ENCODE measurements at places on chromosomes 12 and 14.

DNA sequence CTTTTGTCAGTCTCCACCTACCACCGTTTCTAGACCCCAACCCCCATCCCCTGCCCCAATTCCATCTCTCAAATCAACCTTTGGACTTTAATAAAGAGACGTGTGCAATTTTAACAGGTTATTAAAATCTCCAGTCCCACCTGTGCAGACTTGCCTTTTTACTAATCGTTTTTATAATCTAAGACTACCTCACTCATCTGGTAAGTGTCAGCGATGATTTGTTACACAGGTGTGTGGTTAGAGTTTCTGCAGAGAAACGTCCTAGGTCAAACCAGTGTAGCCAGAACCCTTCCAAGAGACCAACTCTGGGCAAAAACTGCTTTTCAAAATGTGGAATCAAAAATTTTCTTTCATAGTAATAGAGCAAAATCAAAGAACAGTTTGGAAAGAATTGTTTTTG, 60.4 kb upstream of the PELI2 start:
- DNase-seq, result no peak

DNA sequence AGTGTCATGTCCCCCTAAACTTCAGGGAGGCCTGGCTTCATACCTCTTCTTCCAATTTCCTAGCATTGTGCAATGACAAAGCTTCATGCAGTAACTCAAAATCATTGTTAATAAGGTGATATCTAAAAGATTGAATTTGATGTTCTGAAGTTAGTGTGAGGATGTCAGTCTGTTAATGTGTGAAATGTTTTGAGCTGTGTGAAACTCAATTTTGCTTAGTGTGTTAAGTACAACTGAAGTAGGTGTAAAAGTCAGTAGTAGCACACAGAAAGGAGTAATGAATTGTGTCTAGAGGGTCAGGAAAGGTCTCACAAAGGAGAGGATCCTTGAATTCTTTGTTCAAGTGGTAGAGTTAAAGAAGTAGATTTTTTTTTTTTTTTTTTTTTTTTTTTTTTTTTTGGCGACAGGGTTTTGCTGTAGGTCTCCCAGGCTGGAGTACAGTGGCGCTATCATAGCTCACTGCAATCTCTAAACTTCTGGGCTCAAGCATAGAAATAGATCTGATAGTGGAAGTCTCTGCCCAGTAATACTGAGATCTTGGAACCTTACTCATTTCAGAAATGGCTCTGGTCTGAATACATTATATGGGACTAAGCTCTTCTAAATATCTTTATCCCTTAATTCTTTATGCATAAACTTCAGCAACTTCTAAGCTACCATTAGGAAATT, 63.9 kb downstream of the FUT8 start:
- DNase-seq, result no peak

- no peak for DNase-seq
Measured at GRCh38 chr12:69595689-69596088, 10.4 kb downstream of the CCT2 start.

DNA sequence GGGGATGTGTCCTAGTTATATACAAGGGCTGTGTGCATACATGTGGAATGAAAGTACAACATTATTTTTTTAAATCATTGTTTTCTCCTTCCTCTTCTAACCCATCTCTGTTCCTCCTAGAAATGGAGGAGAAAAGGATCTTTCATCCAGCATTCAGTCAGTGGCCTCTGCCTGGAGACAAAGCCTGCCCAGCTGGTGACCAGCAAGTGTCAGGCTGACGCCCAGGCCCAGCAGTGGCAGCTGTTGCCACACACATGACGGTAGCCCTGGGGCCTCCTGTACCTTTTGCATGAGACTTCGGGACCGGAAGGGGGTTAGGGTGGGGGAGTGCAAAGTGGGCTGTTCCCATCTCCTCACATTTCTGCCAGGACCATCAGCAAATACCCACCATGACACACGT, 46.2 kb downstream of the ERH start:
- DNase-seq, result no peak

GRCh38 chr12:87518036-87518435, 511.2 kb downstream of the C12orf50 start:
- DNase-seq, result no peak

DNA sequence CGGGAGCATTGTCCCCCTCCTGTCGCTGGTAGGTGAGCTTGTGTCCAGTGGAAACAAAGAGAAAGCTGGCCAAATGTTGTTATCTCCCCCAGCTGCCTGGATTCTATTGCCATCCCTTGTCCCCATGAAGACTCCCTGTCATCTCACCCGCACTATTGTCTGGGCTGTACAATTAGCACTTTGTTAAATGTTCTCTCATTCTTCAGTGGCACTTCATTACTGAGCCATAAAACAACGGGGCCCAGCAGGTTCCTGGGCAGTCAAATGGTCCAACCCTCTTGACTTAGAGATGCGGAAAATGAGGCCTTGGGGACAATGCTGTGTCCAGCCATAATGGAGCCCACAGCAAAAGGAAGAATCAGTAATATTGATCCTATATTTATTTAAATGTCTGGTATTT, 13.2 kb upstream of the COL2A1 start:
- no peak for DNase-seq

DNA sequence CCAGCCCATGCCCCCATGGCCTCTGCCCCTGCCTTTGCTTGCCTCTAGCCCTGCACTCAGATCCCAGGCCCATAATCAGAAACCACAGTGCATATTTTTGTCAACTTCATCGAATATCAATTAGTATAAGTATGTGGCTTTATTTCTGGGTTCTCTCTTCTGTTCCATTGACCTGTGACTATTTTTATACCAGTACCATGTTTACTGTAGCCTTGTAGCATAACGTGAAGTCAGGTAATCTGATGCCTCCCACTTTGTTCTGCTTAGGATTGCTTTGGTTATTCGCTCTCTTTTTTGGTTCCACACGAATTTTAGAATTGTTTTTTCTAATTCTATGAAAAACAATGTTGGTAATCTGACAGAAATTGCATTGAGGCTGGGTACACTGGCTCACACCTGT, 14.9 kb downstream of the EEA1 start:
- DNase-seq, result no peak

GRCh38 chr12:44459569-44459968, 416.5 kb downstream of the NELL2 start:
- no peak for DNase-seq

GRCh38 chr12:72673853-72674252, 401.7 kb downstream of the TRHDE start:
- no peak for DNase-seq

- DNase-seq, result no peak
Measured at GRCh38 chr12:18079541-18080246, 10.3 kb downstream of the RERGL start.

DNA sequence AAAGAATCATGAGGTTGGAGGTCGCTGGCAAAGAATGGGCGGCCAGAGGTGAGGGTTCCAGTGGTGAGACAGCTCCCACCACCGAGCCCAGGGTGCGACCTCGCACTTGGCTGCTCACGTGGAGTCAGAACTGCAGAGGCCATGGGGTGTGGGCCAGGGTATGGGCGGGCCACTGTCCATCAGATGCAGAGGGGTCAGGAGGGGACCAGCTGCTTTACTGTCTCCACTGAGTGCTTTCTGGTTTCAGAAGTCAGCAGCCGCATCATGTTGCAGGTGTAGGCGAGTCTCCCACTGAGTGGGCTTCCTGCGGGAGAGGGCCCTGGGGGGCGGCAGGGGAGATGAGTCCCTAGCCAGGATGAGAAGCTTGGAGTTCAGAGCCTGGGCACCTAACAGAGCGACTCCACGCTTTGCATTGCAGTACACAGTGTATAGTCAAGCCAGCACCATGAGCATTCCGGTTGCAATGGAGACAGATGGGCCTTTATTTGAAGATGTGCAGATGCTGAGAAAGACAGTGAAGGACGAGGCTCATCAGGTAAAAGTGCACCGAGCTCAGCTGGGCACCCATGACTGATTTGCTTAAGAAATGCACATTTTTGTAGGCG, 46.9 kb upstream of the DYNC1H1 start:
- DNase-seq, result no peak

DNA sequence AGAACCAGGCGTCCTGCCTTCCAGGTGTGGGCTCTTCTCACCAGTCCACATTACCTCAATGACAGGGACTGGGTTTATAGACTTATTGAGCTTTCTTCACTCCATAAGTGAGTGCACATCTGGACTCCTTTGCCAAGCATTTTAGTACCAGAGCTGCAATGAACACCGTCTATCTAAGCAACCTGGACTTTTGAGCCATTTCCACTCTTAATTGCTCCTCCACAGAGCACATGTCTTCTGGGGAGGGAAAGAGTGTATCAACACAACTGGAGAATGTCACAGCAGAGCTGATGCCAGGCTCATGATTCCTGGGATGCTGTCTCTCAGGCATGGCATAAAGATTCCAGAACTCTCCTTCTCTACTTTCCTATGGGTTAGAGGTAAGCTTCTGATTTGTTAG, 43.0 kb upstream of the BDKRB2 start:
- DNase-seq, result no peak

DNA sequence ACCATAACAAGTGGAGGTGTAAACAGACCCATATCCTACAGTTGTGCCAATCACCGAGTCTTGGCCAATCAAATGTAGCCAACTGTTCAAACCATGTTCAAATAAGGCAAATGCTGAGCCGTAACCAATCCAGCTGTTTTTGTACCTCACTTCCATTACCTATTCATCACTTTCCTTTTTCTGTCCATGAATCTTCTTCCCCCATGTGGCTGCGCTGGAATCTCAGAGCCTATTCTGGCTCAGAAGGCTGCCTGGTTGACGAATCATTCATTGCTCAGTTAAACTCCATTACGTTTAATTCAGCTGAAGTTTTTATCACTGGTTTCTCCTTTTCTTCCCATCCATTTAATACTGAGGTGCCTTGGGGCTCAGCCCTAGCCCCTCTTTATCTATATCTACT, 71.1 kb downstream of the TBC1D30 start:
- no peak for DNase-seq

GRCh38 chr14:95697764-95698163, 11.5 kb downstream of the TCL1B start:
- no peak for DNase-seq

GRCh38 chr12:104180374-104180773, 35.2 kb upstream of the TXNRD1 start:
- DNase-seq, result no peak

- no peak for DNase-seq
Measured at GRCh38 chr12:121391619-121392324, 8.1 kb upstream of the RNF34 start.

GRCh38 chr12:25518512-25518911, 34.6 kb downstream of the LMNTD1 start:
- peak; percentile 86 for DNase-seq

DNA sequence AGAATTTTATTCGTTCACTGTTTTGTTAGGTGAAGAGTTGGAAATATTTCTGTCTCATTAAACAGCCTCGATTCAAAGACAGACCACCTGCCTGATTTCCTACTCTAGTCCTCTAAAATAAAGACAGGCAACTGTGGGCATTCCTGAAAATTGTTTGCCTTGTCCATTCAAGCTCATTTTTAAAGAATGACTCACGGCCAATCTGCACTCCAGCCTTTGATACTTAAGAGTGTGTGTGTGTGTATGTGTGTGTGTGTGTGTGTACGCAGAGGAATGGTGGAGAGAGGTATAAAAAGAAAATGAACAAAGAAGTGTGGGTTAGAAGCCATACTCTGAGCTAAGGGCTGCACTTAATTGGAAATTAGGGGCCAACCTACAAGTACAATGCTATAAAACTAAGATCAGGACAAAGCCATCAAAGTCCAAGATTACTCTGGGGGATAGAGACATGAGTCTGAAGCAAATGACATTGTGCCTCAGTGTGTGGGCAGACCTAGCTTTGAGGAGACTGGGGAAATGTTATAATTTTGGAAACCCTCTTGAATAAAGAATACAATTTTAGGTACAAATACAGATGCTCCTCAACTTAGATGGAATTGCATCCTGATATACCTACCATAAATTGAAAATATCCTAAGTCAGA, 45.6 kb upstream of the SOCS2 start:
- DNase-seq, result peak; percentile 55

- no peak for DNase-seq
Measured at GRCh38 chr12:92469837-92470236, 233.0 kb upstream of the PLEKHG7 start.

- no peak for DNase-seq
Measured at GRCh38 chr12:53078425-53079225, 565 bp downstream of the SPRYD3 start.

GRCh38 chr14:51967521-51967920, 21.8 kb upstream of the RTRAF start:
- DNase-seq, result no peak

- no peak for DNase-seq
Measured at GRCh38 chr12:60803147-60803546, 1207.3 kb downstream of the SLC16A7 start.

- no peak for DNase-seq
Measured at GRCh38 chr14:99892406-99892805, 99.2 kb downstream of the EML1 start.

DNA sequence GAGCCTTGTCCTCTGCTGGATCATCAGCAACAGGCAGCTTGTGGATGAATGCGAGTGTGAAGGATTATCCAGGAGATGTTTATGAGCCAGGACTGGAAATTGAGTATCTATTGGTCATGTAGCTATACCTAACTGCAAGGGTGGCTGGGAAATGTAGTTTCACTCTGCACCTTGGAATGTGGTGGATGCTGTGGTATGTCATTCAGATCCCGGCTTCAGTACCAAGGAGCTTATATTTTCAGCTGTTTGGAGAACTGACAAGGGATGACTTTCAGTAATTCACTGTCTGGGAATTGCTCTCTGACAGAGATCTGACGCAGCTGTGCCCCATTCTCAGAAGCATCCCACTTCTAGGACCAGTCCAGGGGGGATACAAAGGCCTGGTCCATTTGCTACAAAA, 792.3 kb upstream of the NOVA1 start:
- DNase-seq, result no peak

DNA sequence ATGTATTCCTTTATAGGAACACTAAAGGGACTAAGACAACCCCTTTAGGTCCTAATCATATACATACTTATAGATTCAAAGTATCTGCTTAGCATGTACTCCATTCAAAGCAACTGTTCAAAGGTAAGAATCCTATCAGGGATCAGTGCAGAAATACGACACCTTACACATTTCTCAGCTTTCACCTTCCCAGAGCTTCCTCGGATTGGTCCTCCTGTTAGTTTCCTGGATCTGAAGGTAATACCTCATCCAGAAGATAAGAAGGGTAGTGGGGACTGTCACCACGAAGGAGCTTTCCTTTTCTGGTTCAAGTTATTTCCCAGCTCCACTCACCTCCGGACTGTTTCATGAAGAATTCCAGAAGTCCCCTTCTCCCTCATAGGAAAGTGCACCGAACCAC, 38.0 kb downstream of the RCOR1 start:
- DNase-seq, result no peak

Data from RCC 7860 (cell line).